ENCODE measurements at places on chromosomes 1 and 21.

DNA sequence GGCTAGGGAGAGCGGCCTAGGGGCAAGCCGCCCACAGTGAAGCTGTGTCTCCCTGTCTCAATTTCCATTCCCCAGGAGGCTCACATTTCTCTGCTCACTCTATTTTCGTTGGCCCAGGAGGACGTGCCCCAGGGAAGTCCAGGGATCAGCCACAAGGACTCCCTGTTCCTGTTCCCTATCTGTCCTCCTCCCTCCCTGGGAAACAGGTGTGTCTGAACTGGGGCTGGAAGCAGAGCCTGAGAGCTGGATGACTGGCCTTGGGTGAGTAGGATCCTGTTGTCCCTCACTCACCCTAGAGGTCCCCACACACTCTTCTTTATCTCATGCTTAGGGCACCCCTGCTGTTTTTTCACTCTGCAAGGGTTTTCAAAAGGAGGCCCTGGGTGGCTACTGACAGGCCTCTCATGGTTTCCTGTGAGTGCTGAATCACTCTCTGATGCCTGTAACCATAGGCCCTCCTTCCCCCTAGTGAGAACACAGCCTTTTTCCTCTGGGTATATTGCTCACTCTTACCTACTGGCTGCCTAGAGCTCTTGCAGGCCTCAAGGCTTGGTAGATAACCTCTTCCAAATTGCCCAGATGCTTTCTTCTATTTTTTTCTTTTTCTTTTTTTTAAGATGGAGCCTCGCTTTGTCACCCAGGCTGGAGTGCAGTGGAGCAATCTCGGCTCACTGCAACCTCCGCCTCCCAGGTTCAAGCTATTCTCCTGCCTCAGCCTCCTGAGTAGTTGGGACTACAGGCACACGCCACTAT is 3.3 kb upstream of the UTP11 start:
- DNase-seq, result peak; percentile 27

- no peak for DNase-seq
Measured at GRCh38 chr21:33998402-33998801, 75.0 kb upstream of the MRPS6 start.

DNA sequence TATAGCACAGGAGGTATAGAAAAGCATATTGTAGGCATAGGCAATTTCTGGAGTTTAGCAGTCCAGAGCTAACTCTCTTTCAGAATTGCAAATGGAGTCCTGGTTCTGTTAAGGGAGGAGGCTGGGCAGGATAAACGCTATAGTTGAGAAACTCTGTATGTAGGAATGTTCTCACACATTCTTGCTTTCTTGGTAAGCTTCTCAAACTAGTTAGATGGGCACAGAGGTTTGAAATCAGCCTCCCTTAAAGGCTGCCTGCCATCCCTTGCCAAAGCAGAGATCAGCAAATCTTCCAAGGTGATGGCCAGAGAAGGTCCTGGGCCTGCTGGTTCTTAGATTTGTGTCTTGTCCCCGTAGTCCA is 42.9 kb upstream of the TADA1 start:
- DNase-seq, result no peak

GRCh38 chr1:160646711-160647328 is at the start of gene SLAMF1:
TSS of gene SLAMF1 (minus strand) at chr1:160647044. CDS start at chr1:160646945, 99 bp downstream.
- no peak for DNase-seq

DNA sequence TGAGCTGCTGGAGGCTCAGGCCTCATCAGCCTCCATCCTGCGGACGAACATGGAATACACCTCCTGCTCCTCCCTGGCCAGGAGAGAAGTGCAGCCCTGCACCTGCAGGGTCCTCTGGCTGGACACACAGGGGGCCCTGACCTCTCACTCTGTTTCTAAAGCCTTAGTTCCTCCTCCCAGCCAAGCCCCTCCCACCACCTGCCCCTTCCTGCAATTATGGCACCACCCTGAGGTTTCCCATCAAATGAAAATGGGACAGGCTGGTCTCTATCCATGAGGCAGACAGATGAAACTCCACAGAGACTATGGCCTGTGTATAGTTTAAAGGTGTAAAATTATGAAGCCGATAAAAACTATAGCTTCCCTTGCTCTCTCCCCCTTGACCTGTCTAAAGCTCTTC is 42.6 kb downstream of the CACNA1S start:
- DNase-seq, result no peak

DNA sequence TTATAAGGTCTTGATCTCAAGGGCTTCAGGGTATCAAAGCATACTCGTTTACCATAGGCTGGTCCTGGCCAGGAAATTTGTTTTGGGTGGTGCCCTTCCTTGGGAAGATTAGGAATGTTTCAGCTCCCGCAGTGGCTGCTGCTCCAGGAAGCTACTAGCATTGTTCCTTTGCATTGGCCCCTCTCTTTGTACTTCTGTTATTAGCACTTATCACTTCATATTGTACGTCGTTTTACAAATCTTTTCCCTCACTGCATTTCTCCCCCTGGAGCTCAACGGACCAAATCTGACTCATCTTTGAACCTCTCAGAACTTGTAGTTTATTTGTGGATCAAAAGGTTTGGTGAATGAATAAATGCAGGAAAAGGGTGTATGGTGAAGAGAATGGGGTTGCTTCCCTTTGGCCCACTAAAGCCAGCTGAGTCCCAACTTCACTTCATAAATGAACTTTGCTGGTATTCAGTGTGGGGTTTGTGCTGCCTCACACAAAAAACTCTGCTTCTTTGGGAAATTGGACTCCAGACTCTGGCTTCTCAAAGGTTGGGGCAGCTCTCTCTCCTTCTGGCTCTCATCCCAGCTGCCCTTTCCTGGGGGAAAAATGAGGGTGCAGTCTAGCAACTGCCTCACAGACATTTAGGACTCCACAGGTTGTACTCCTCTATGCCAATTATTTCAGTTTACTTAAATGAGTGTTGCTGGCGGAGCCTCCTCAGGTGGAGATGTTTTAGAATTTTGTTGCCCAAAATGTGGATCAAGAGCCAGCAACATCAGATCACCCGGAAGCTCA is 5.9 kb downstream of the GNAT2 start:
- no peak for DNase-seq

GRCh38 chr1:94504601-94505000 is 37.0 kb downstream of the F3 start:
- no peak for DNase-seq

- DNase-seq, result no peak
Measured at GRCh38 chr1:201850053-201850397, 21.1 kb downstream of the IPO9 start.

DNA sequence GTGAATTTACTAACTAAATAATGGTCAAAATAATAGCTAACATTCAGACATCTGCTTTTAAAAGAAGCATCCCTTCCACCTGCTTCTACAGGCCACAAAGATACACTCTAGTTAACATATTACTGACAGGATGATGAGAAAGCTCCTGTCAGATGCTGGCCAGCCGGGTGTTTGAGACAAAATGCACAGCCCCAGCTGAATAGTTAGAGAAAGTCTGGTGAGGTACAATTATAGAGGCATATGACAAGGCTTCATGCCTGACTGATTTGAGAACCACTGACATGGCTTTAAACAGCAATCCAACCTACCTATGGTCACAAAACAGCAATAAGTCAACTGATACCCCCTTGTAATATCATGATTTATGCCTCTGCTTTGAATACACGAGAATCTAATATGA is 137.0 kb downstream of the DENND1B start:
- DNase-seq, result no peak

GRCh38 chr1:246609632-246610031 is 43.4 kb downstream of the CNST start:
- DNase-seq, result no peak

All from activated naive CD4-positive, alpha-beta T cell (primary cell).